ENCODE measurements at places on chromosomes 6 and 20.

DNA sequence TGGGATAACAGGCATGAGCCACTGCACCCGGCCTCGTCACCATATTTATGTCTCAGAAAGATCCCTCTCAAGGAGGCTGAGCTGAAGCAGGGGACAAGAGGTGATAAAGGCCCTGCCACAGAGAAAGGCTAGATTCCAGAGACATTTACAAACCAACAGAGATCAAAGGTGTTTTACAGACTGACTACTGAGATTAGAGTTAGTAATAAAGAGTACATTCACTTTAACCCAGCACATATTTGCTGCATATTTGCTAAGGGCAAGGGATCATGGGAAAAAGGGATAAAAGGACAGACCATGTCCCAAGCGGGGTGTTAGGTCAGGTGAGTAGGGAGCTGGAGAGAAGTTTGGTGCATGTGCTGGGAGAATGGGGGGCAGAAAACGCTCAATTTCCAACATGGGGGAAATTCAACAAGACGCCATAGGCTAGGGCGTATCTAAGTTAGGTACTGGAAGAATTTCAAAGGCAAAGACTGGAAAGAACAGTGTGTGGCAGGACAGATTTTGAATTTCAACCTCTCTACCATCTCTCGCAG is 43.8 kb upstream of the SEC63 start:
- DNase-seq, result no peak

DNA sequence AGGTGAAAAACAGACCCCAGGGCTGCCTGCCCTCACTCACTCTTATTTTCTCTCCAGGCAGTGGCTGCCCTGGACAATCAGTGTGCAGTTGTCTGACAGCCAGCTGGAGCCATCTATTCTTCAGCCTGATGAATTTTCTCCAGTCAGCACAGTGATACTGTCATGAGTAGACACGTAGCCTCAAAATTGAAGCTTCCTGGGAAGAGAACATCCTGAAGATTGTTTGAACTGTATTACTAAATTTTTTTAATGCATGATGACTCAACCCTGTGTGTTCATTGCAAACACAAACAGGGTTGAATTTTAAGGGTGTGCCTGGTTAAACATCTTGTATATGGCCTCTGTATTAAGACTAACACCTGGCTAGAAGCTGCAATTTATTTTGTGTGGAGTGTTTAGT is 49.8 kb upstream of the STXBP5 start:
- DNase-seq, result no peak

GRCh38 chr20:60064554-60065196 is 106.5 kb downstream of the CDH26 start:
- DNase-seq, result no peak

DNA sequence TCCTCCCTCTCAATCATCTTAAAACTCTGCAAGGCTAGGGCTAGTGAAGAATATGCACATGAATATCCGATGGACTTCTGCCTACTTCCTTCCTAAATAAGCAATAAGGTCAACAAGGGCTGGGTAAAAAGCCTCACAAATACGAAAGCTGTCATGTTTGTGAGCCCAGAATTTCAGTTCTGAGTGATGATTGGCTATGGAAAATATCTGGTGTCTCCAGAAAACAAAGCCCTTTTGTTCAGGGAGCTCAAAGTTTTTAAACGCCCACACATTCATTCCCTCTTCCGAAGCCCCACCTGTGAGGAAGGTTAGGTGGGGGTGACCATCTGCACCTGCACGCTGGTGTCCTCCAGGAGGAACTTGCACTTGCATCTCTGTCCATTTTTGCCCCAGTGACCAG is 126.9 kb upstream of the ARMC2 start:
- DNase-seq, result no peak

DNA sequence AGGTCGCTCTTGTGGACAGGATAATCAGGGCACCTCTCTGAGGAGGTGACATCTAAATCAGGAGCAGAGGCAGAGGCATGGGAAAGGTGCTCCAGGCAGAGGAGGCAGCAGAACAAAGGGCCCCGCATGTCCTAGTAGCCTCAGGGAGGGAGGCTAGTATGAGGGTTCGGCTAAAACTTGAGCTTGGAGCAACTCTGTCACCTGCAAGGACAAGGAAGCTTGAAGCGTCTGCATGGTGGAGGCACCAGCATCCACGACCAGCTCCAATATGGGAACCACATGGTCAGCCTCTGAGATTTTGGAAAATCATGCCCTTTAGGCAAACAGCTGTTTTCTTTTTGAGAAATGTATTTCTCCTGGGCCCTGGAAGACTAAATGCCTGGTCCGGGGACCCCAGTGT is 13.0 kb upstream of the MPC1 start:
- no peak for DNase-seq

GRCh38 chr6:7726416-7727085 is 652 bp downstream of the BMP6 start:
- DNase-seq, result peak; percentile 16

- peak; percentile 83 for DNase-seq
Measured at GRCh38 chr20:46512943-46513844, at the start of gene ZNF334. Gene ZNF334, minus strand, starts transcription at chr20:46513559. Its CDS starts 1,457 bp downstream, at chr20:46512102.

GRCh38 chr20:63850689-63851547 is 10.4 kb upstream of the ABHD16B start:
- DNase-seq, result no peak

DNA sequence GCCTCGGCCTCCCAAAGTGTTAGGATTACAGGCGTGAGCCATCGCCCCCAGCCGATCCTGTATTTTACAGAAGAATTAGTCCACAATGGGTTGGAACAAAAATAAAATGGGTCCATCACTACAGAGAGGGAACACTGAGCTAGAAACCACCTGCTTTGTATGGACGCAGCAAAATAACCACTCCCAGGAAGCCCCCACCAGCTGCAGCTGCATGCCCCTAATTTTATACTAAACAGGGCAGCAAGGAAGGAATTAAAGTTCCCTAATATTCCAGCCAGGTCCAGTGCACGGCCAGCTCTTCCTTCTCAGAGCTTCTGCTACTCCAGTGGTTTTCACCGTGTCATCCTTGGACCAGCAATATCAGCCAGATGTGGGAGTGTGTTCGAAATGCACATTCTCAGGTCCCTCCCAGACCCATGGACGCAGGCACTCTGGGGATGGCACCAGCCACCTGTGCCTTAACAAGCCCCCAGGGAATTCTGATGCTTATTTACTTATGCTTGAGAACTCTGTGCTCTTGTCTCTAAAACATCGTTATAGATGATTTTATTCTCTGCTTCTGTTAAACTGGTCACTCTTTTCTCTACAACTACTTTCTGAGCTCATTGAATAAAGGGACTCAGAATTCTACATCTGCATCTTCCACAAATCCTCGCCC is 189.5 kb upstream of the SLC24A3 start:
- no peak for DNase-seq

DNA sequence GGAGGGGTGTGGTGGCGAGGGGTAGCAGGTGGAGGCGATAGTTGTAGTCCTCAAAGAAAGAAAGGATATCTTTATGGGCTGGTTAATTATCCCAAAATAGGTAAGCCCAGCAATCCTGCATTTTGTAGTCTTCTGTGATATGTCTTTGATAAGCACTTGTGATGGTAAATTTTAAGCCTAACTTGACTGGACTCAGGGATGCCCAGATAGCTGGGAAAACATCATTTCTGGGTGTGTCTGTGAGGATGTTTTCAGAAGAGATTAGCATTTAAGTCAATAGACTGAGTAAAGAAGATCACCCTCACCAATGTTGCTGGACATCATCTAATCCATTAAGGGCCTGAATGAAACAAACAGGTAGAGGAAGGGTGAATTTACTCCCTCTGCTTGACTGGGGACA is 124.8 kb upstream of the RIPOR2 start:
- no peak for DNase-seq

GRCh38 chr6:50390416-50390815 is 322.9 kb upstream of the TFAP2D start:
- no peak for DNase-seq

GRCh38 chr6:25927756-25928216 is 2.7 kb downstream of the SLC17A2 start:
- no peak for DNase-seq

DNA sequence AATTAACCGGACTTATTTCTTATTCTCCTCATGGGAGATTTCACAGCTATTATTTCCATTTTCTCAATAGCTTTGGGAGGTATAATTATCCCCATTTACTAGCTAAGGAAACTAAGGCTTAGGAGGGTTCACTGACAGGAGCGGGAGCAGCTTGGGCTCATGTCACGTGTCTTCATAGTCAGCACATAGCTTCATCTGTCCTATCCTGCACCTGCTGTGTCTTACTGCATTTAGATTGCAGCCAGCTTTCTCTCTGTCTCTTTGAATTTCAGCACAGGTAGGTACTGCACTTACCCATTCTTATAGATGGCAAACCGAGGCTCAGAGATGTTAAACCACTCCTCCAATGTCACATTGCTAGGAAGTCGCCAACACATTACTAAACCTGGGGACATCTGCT is 839.9 kb downstream of the MAFB start:
- DNase-seq, result no peak

DNA sequence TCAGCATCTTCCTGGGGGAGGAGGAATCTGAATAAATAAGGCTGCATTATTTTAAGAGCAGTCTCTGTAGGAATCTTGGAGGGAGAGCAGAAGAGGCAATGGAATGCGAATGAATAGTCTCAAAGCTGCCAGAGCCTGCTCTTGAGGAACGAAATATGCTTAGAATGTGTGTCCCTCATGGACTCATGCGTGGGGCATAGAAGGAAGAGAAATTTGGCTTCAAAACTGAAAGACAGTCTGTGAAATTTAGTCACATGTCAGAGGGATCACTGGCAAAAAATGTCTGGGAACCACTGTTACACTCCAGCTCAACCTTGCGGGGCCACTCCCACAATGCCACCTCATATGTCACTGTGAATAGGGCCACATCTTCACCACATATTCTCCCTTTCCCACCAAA is 95.5 kb downstream of the GJA10 start:
- no peak for DNase-seq

DNA sequence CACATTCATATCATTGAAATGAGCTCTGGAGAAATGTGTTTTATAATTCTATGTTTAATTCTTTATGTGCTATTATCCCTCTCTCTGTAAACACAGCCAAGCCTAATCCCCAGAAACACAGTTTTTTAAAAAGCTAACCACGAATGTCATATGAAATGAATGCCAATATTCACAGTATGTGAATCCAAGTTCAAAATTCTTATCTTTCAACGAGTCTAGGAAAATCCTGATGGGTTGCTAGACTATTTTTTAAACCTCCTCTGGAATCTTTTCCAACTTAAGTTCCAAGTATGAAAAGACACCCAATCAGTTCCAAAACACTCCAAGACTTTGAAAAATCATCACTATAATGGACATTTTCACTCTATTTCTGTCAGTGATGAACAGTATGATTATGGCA is 689.3 kb downstream of the HACE1 start:
- no peak for DNase-seq

GRCh38 chr6:72035486-72035885 is 149.1 kb downstream of the RIMS1 start:
- no peak for DNase-seq

DNA sequence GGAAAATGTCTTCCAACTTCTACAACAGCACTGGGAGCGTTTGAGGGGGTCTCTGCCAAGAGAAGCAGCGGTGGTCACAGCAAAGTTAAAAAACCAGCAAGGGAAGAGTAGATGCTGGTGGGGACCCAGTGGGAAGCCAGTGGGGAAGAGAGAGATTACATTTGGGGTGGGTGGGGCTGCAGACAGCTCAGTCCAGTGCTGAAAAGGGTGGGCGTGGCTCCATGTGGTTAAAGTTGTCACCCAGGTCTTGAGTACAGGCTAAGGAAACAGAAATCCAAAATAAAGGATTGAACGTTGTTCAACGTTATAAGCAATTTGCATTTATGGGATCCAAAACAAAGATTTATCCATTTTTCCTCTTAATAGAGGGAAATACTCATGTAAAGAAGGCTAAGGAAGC is 106.3 kb upstream of the LY86 start:
- DNase-seq, result no peak

GRCh38 chr20:11031300-11031699 is 357.5 kb upstream of the JAG1 start:
- no peak for DNase-seq

GRCh38 chr20:64119301-64119680 is 11.9 kb upstream of the NPBWR2 start:
- DNase-seq, result no peak

- DNase-seq, result no peak
Measured at GRCh38 chr6:39266375-39266774, 37.1 kb upstream of the KCNK5 start.

GRCh38 chr20:36314734-36315544 is 8.8 kb downstream of the DLGAP4 start:
- no peak for DNase-seq

GRCh38 chr6:131083687-131084086 is 20.6 kb upstream of the EPB41L2 start:
- no peak for DNase-seq

DNA sequence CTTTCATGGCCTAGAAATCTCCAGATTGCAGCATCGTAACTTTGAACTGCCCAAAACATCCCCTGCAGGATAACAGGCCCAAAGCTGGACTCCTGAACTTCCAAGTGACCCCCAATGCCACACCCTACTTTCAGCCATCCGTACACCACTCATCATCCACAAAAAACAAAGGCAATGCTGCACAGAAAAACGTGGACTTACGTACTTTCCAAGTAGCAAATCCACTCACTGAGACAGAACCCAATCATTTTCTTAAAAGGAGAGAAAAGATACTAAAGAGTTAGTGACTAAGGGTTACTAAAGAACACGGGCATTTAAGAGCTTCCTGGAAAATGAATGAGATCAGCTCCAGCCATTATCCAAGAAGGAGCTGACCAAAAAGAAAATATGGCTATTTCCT is 211.0 kb downstream of the WDR27 start:
- no peak for DNase-seq

DNA sequence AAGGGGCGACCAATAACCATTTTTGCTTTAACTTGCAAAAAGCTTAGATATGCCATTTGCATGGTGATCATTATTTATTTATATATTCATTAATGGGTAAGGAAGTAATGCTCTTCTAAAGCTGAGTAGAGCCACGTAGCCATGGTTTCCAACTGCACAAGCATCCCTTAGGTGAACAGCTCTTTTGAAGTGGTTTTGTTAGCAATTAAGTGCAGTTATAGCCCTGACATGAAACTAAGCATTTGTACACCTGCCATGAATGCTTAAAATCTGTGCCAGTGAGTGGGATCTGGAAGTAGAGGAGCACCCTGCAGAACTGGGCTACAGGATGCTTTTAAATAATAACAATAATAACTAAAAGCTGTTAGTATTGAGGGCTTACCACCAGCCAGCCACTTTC is 19.1 kb downstream of the TRAF3IP2 start:
- DNase-seq, result peak; percentile 62

- peak; percentile 28 for DNase-seq
Measured at GRCh38 chr6:170075659-170076223, 215.1 kb downstream of the DLL1 start.

GRCh38 chr6:3355358-3356055 is 96.8 kb downstream of the PSMG4 start:
- peak; percentile 24 for DNase-seq
